DMS79 (cell line): ENCODE measurements at places on chromosomes 6 and 20.

GRCh38 chr20:60467078-60467477 lies 508.9 kb downstream of the CDH26 start:
- no peak for DNase-seq

DNA sequence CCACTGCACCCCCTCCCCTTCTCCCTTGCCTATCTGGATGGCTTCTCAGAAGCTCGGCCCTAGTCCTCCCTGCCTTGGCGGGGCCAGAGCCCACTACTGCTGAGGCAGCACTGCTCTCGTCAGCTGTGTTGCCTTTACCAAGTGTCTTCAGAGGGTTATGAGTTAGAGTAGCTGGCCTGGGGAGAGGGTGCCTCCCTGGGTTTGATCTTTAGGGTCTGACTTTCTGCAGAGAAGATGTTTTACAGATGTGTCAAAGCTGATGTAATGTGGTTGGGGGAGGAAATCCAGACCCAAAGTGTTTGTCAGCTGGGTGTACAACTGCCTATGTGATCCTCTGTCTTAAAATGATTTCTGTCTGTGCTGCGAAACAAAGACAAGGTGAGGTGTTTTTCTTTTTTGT lies 30.4 kb upstream of the PI16 start:
- no peak for DNase-seq

DNA sequence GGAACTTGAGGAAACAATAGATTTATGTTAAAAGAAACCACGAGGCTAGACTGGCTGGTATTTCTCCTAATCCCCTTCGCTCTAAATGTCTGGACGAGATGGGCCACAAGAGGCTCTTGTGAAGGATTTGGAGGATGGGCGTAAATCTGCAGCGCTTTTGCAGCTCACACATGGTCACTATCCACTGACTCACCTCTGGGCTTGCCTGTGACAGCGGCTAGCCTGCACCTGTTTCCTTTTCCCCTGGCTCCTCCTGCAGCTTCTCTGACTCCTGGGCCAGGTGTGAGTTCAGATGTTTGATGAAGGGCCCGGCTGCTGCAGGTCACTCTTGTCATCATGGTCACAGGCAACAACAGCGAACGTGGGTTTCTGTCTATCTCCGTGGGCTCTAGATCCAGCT lies 629.4 kb downstream of the CBLN4 start:
- no peak for DNase-seq

GRCh38 chr6:136740050-136740974 lies 52.0 kb downstream of the MAP3K5 start:
- DNase-seq = no peak

GRCh38 chr6:145836772-145837171 lies 22.2 kb upstream of the FBXO30 start:
- DNase-seq = no peak

DNA sequence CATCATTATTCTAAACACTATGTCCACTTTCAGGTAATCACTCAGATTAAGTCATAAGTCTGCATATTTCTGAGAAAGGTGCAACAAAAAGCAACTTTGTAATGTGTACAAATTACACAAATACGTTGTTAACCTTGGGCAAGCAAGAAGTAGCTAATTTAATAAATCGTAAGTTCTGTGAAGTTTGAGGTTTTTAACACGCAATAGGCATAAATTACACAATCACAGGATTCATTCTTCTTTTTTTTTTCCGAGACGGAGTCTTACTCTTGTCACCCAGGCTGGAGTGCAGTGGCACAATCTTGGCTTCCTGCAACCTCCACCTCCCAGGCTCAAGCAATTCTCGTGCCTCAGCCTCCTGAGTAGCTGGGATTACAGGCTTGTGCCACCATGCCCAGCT lies 57.2 kb upstream of the F13A1 start:
- DNase-seq = no peak

DNA sequence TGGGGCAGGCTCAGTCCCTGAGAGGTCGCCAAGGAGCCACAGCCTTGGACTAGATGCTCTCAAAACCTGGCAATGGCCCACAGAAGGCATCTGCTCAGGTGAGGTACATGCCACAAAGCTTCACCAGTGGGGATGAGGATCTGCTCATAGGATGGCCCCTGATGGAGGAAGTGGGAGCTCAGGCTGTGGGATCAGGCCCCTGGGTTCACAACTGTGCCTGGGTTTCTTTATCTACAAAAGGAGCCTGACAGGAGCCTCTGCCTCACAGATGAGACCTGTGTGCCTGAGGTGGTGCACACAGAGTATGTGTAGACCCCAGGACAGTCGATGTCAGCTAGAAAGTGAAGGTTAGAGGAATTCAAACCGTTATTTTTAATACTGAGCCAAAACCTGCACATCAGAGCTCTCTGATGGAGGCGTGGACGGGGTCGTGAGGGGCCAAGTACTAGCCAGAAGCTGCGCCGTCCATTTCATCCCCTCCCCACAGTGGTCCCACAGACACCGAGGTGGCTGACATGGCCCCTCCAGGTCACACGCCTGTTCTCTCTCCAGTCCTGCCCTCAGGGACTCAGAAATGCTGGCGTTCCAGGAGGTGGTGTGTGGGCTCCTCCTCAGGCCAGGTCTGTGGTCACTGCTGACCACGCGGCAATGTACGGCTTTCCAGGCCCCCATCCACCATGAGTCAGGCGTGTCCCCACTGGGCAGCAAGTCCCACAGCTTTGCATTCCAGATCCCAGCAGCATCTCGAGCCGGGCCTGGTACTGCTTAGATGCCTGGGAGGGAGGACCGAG lies 33.3 kb downstream of the NTSR1 start:
- no peak for DNase-seq

- no peak for DNase-seq
Observed at GRCh38 chr6:48628316-48628715, 517.3 kb upstream of the PTCHD4 start.

GRCh38 chr6:6661684-6662083 lies 73.2 kb downstream of the LY86 start:
- DNase-seq = no peak

- no peak for DNase-seq
Observed at GRCh38 chr20:56943946-56944945, 315.1 kb downstream of the TFAP2C start.

DNA sequence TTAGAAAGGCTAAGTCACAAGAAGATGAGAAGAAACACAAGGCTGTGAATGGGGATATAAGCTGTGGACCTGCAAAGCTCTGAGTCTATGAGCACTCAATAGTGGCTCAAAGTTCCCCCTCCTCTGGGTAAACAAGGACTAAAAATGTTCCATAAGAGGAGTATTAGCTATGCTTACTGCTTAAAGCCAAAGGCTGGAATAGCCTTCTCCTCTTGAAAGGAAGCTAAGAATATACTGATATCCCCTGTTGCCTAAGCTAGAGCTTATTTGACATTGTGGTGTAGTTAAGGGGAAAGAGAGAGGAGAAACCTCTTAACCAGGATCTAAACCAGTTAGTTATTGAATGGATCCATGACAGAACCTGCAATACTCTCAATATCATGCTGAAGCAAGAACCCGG lies 45.8 kb downstream of the NOL7 start:
- no peak for DNase-seq

DNA sequence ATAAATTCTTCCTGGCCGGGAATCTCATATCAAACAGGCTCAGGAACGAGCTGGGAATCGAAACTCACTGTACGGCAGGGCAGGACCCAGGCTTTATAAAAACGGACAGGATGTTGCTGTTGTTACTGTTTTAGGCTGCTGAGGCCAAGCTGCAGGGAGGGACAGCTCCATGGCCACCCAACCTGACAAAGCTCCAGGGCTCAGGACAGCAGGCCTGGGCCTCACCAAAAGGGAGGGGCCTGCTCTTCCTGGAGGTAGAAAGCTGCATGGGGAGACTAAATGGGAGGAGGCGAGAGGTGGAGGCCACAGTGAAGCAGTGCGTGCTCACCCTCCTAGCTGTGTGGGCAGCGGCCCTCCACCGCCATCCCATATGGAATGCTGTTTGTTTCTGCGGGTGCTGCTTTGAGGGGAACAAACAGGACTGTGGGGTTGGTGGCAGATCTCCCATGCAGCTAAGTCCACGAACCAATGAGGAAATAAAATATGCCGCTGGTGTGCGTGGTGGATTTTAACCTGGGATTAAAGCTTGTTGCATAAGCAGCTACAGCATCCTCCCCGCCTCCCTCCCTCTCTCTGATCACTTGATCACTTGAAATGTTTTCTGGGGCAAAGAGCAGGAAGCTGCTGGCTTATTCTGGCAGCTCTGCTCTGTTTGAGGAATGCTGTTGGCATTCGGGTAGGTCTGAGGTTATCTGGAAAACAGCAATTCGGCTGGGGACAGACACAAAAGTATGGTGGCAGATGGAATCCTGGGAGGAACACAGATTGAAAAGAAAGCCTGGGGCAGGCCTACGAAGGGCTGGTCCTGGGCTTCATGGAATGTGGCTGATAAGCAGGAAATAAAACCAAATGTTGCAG lies 2.4 kb upstream of the ZMYND8 start:
- DNase-seq = no peak

DNA sequence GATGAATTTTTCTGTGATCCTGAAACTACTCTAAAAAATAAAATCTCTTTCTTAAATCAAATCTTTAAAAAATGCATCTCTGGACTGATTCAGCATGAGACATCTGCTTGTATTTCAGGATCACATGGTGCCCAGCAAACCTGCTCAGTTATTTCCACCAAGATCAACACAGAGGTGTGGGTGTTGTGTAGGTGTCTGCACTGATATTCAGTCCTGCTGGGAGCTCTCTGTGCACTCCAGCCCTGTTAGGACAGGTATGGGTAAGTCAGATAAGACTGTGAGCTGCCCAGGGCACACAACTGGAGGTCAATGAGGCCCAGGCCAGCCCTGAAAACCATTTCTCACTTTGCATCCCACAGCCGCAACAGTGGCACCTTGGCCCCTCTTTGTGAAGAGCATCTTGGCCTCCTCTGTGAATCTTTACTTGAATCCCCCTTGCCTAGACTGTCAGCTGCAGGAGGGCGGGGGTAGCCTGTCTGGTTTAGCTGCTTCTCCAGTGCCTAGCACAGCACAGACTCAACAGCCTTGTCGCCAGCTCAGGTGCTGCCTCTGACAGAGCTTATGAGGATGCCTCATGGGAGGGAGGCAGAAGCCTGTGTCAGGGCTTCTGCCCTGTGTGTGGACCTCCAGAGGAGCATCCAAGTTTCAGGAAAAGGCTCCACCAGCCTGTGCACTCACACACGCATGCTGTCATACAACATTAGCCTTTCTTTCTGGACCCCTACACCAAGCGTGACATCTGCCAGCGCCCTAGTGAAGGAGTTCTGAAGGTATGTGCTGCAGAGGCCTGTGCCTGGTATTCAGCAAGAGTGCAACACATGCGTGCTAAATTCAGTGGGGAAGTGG lies 187.6 kb upstream of the CST7 start:
- no peak for DNase-seq

- no peak for DNase-seq
Observed at GRCh38 chr6:43077981-43078511, 1.9 kb downstream of the PTK7 start.

GRCh38 chr20:63692436-63693082 lies 3.9 kb upstream of the TNFRSF6B start:
- no peak for DNase-seq

GRCh38 chr20:61966492-61967244 lies 99.0 kb downstream of the TAF4 start:
- no peak for DNase-seq

DNA sequence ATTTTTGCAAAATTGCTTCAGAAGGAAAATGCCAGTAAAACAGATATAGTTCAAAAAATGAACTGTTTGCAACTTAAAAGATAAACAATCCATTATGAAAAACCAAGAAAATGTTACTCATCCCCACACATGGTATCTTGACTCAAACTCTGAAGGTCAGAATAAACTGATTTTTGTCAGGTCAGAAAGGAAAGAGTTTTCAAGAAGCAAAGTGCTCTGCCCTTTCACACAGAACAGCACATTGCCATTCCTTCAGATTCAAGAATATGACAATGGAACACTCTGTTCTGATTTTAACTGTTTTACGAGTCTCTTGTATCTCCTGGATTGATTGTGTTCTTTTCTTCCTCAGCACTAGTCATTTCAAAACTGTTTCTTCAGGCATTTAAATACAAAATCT lies 33.8 kb upstream of the NT5E start:
- no peak for DNase-seq
